Activated CD4-positive, alpha-beta T cell treated with anti-CD3 and anti-CD28 coated beads, Interleukin-10, Interleukin-2, amounts not matched to agents 100 ng/mL and 50 ng/mL, durations not matched to agents 16 hours and 8 hours (primary cell): ENCODE measurements at places on chromosomes 13 and 19.
A peak's percentile ranks its signal among the peaks of the same experiment; 100 is the strongest.

DNA sequence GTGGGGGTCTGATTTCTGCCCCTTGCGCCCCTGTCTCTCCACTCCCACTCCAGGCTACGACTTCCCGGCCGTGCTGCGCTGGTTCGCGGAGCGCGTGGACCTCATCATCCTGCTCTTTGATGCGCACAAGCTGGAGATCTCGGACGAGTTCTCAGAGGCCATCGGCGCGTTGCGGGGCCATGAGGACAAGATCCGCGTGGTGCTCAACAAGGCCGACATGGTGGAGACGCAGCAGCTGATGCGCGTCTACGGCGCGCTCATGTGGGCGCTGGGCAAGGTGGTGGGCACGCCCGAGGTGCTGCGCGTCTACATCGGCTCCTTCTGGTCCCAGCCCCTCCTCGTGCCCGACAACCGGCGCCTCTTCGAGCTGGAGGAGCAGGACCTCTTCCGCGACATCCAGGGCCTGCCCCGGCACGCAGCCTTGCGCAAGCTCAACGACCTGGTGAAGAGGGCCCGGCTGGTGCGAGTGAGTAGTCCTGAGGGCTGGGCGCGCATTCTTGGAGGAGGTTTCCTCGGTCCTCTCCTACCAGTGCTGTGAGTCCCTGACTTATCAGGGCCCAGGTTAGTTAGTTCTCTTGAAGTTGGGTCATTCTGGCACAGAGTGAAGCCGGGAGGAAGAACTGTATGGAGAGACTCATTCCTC is 12.7 kb downstream of the EHD2 start:
- DNase-seq = no peak

GRCh38 chr19:57558525-57558924 is 1.1 kb downstream of the ZNF550 start:
- no peak for DNase-seq

DNA sequence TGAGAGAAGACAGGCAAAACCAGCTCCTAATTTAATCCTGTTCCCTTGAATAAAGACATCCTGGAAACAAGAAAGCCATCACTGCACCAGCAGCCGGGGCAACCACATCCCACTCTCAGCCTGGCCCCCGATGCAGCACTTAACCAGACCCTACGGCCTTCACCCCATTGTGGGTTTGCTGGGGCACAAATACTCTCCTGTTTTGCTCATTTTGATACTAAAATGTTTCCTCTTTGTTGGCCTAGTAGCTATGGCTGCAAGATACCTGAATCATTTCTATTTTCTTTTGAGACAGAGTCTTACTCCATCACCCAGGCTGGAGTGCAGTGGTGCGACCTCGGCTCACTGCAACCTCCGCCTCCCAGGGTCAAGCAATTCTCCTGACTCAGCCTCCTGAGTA is 28.4 kb downstream of the ANKRD27 start:
- peak; percentile 68 for DNase-seq

DNA sequence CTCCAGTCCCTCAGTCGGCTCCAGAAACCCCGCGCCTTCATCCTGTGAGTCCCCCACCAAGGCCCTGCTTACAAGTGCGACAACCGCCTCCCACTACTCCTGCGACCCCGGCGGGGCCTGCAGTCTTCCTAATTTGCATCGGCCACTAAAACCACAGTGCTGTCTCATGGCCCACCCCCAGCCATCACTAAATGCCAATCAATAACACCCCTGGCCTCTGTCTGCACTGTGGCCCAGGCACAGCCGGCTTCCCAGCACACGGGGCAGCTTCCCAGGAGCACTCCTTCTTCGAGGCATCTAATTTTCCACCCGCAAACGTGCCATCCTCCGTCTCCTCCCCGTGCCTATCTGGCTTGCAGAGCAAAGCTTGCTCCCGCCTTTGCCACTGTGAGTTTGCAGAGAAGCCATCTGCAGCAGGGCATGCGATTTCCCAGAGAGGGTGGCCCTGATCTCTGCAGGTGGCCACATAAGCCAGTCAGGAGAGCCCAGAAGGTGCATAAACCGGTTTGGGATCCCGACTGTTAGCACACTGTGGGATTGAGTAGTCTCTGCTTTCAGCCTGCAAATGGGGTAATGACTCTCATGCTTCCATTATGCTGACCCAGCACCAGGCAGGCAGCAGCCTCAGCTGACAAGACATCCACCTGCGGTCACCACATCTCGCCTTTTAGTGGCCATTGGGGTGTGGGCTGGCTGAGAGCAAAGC is 34.0 kb upstream of the USE1 start:
- no peak for DNase-seq

DNA sequence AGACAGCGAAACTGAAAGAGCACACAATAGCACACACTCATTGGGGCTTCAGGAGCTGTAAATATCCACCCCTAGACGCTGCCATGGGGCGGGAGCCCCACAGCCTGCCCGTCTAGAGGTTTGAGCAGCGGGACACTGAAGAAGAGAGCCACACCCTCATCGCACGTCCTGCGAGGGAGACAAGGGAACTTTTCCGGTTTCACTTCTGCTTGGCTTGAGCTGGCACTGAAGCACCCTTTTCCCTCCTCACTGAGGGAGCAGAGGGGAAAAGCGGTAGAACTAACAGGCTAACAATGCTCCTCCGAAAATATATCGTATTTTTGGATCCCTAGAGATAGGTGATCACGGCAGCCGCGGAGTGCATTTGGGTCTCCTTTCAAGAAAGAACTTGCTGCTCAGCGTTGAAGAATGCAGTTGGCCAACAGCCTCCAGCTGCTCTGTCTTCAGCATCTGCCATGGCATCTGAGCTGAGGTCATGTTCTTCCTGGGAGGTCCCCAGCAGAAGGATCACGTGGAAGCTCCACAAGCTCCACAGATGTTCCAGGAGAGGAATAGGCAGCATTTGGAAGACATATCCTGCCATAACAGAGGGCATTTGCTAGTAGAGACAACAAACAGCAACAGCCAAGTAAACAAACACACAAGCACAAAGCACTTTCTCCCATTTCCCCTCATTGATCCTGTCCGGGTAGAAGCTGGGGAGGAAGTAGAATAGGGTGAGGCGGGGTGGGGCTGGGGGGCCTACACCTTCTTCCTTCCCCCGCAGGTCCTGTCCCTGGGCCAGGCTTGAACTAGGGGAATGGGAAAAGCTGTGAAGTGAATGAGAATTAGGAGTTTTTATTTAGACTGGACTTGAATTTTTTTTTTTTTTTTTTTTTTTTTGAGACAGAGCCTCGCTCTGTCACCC is 44.8 kb upstream of the ALOX5AP start:
- no peak for DNase-seq

DNA sequence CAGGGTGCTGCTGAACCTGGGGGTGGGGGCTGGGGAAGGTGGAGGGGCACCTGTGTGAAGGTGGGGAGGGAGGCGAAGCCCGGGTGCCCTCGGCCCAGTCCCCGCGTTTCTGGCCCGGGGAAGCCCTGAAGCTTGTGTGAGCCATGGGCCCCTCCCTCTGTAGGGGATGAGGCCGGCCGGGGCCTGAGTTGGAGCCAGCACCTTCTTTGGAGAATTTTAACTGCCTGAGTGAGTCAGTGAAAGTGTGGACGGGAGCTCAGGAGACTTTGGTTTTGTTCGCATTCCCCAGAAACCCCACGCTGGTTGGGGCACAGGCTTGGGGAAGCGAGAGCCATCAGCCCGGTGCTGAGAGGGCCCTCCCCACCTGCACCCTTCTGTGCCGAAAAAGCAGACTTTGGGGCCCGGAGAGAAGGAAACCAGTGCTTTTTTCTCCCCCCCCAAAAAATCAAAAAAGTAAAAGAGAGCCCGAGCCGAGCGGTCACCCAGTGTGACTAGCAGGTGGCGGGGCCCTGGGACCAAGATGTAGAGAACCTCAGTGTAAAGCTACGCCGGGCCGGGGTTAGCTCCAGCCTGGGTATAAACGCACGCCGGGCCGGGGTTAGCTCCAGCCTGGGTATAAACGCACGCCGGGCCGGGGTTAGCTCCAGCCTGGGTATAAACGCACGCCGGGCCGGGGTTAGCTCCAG is 45.1 kb downstream of the TMEM255B start:
- DNase-seq = no peak

GRCh38 chr19:7267792-7268704 is 26.2 kb downstream of the INSR start:
- DNase-seq = no peak

DNA sequence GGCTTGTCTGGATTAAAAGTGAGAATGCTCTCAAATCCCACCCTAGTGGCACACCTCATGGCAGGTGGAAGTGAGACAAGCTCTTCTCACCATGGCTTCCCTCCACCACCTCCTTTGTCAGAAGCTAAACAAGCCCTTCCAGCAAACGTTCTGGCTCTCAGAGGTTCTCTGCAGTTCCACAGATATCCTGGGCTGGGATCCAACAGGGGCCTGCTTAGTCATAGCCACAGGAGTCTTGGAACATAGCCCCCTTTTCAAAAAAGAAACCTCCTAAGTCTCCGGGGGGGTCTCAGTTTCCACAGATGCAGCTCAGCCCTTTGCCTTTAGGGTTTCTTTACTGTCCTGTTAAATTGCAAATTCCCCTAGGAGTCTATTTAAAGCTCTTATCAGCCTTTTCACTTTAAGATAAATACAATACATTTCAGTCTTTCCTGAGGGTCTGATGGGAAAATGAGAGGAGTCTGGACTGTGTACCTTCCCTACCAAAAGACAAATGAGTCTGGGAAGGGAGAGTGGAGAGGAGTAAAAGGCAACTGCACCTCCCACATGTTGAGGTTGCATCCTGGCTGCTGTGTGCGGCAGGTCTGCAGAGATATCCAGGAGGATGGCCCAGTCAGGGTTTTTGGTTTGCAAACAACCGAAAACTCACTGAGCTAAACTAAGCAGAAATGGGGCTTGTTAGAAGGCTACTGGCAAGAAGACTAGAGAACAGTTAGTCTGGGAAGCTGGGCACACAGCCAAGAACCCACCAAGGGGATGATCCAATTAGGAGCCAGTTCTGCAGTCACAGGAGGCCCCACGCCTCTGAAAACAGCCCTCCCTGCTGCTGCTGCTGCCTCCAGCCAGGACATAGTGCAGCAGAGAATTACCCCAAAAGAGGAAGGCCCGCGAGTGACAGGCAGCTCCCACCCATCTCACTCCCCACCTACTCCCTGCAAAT is 41.4 kb upstream of the SERP2 start:
- no peak for DNase-seq

- DNase-seq = no peak
These were observed 23.2 kb upstream of the GTF3A start for GRCh38 chr13:27401210-27401609.

DNA sequence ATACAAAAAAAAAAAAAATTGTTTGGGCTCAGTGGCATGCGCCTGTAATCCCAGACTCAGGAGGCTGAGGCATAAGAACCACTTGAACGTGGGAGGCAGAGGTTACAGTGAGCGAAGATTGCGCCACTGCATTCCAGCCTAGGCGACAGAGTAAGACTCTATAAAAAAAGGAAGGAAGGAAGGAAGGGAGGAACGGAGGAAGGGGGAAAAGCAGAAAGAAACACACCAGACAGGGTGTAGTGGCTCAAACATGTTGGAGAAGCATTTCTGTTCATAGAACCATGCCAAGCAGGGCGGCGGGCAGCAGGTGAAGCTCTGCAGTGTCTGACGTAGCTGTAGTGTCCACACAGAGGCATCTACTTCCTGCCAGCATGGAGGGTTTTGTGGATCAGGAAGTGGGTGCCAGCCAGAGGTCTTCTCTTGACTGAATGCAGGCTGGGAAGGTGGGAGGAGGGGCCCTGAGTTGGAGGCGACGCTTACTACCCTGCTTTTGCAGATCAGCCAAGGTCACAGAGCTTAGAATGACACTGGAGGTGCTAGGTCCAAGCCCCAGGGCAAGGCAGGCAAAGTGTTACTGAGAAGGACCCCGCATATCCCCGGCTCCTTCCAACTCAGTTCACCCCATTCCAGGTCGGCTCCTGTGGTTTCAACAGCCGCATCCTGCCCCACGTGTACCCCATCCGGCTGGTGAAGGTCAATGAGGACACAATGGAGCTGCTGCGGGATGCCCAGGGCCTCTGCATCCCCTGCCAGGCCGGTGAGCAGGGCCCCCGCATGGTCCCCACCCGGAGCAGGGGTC is 11.6 kb upstream of the PGLS start:
- DNase-seq = no peak

DNA sequence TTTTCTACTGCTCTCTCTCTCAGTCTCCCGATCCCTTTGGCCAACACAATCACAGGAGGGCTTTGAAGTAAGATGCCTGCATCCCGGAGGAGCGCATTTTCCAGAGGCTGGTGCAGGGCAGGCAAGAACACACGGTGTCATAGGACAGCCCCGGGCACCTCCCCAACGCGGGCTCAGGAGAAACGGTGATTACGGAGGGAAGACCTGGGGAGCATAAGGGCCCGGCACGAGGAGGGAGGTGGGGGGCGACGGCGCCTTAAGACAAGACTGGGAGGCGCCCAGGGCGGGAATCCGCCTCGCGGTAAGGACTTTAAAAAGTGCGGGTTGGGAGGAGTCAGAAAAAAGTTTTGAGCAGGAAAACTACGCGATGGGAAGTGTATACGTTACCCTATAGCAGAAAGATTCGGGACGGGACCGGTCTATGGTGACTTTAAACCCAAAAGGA is 18.7 kb upstream of the ZNF888 start:
- DNase-seq = peak; percentile 5

- DNase-seq = no peak
These were observed 575.6 kb downstream of the DCT start for GRCh38 chr13:93903909-93904308.

DNA sequence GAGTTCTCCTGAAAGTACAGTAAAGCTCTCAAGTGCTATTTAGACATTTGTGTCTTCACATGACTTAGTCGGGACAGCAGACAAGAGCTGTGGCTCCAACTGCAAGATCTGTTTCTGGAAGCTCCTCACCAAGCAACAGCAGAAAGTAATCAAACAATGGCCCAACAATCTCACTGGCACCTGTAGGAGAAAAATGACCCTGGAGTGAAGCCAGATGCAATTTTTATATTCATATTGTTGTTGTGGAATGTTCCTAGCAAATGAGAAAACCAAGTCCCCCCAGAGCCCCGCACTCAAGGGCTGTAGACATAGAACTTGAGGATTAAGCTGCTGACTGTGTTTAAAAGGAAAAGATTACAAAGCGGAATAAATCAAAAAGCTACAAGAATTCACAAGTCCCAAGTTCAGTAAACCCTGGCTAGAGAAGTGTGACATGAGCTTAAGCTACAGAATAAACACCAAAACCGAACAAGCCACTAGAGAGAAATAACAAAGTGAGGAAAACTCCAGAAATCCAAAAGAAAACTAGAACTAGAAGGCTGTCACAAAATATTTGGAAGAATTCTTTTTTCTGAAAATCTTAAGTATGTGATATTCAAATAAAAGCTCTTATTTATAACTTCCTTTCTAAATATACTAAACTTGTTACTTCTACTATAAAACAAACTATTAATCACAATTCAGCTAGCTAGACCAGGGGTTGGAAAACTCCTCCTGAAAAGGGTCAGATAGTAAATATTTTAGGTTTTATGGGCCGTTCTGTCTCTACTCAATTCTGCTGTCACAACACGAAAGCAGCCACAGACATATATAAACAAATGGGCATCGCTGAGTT is 454.5 kb downstream of the SUCLA2 start:
- no peak for DNase-seq

- no peak for DNase-seq
These were observed 67.0 kb upstream of the STARD13 start for GRCh38 chr13:33352526-33352925.
